Tongue (tissue), 3 donors: ENCODE measurements at places on chromosomes 2 and 18. TPM values are rescaled to one million over a fixed set of nuclear protein-coding genes. Genes with fewer than 3 reads are reported as not detected.

CNTNAP5 gene
- total RNA-seq, result 1.7 TPM

MGAT4A gene
- total RNA-seq, result 19.0 TPM

THSD7B gene
- total RNA-seq, result 9.8 TPM

CPO gene
- 1.6 TPM for total RNA-seq

HAAO gene
- total RNA-seq, result 24.3 TPM

SERPINB7 gene
- total RNA-seq, result 0.72 TPM

IL36G gene
- total RNA-seq, result not detected

GREB1L gene
- total RNA-seq, result 6.8 TPM

CD8A gene
- 0.72 TPM for total RNA-seq

C18orf32 gene
- total RNA-seq, result 20.9 TPM

CFLAR gene
- 120 TPM for total RNA-seq

TMEM178A gene
- total RNA-seq, result 4.9 TPM

FEV gene
- not detected for total RNA-seq

ZNF512 gene
- 62.3 TPM for total RNA-seq

PJVK gene
- 2.8 TPM for total RNA-seq

CFAP65 gene
- total RNA-seq, result not detected

IL37 gene
- not detected for total RNA-seq

OXER1 gene
- total RNA-seq, result 4.1 TPM

ZBTB7C gene
- 17.8 TPM for total RNA-seq

NFATC1 gene
- total RNA-seq, result 18.6 TPM

LRRTM1 gene
- total RNA-seq, result 0.62 TPM

DTNA gene
- total RNA-seq, result 105 TPM

KHK gene
- total RNA-seq, result 1.6 TPM

GKN2 gene
- total RNA-seq, result not detected

OSR1 gene
- 20.1 TPM for total RNA-seq

DSG2 gene
- 15.2 TPM for total RNA-seq

TXNDC9 gene
- 39.9 TPM for total RNA-seq

DNAH7 gene
- 0.31 TPM for total RNA-seq

ALPG gene
- not detected for total RNA-seq

UCN gene
- not detected for total RNA-seq

MOGAT1 gene
- total RNA-seq, result not detected

NEU2 gene
- total RNA-seq, result not detected

LOXHD1 gene
- 3.4 TPM for total RNA-seq

TMEM87B gene
- total RNA-seq, result 26.4 TPM

ZBTB14 gene
- 12.5 TPM for total RNA-seq

PAX3 gene
- 4.8 TPM for total RNA-seq

LIMS1 gene
- total RNA-seq, result 79.4 TPM

DNAJC5G gene
- total RNA-seq, result not detected

DAW1 gene
- not detected for total RNA-seq

AKAIN1 gene
- total RNA-seq, result not detected

SLC8A1 gene
- 30.6 TPM for total RNA-seq

NEURL3 gene
- total RNA-seq, result 2.7 TPM

EFR3B gene
- total RNA-seq, result 6.1 TPM

EIF2AK2 gene
- total RNA-seq, result 31.2 TPM

AQP12A gene
- total RNA-seq, result not detected

ZNF396 gene
- 1.5 TPM for total RNA-seq

RTKN gene
- total RNA-seq, result 42.1 TPM

MDH1B gene
- 0.21 TPM for total RNA-seq

DHRS9 gene
- total RNA-seq, result 1.6 TPM

SERPINB13 gene
- total RNA-seq, result 17.5 TPM

FLACC1 gene
- total RNA-seq, result 0.72 TPM

ESPNL gene
- 1.0 TPM for total RNA-seq
